Activated CD4-positive, CD25-positive, alpha-beta regulatory T cell (primary cell): ENCODE measurements at places on chromosomes 11 and 22.

- DNase-seq, result no peak
Observed at GRCh38 chr11:44338698-44339529, 29.0 kb upstream of the ALX4 start.

- DNase-seq, result no peak
Observed at GRCh38 chr11:61477126-61477525, 31.4 kb upstream of the LRRC10B start.

DNA sequence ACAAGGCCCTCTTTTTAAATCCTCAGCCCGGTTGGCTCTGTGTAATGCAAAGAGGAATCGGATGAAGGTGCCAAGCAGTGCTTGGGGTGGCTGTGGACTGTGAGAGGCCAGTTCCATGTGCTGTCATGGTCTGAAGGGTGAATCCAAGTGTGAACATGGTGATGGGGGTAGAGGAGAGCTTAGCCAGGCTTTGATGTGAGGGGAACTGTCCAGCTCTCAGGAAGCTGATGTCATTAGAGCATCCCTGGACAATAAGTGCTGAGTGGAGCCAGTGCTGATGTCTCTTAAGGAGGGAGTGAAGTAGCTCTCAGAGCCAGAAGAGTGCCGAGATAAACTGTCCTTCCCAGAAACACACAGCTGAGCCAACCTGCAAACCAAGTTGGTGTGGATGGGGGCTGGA lies 53.6 kb downstream of the NAV2 start:
- no peak for DNase-seq

- no peak for DNase-seq
Observed at GRCh38 chr11:77416357-77416756, 57.5 kb downstream of the PAK1 start.

DNA sequence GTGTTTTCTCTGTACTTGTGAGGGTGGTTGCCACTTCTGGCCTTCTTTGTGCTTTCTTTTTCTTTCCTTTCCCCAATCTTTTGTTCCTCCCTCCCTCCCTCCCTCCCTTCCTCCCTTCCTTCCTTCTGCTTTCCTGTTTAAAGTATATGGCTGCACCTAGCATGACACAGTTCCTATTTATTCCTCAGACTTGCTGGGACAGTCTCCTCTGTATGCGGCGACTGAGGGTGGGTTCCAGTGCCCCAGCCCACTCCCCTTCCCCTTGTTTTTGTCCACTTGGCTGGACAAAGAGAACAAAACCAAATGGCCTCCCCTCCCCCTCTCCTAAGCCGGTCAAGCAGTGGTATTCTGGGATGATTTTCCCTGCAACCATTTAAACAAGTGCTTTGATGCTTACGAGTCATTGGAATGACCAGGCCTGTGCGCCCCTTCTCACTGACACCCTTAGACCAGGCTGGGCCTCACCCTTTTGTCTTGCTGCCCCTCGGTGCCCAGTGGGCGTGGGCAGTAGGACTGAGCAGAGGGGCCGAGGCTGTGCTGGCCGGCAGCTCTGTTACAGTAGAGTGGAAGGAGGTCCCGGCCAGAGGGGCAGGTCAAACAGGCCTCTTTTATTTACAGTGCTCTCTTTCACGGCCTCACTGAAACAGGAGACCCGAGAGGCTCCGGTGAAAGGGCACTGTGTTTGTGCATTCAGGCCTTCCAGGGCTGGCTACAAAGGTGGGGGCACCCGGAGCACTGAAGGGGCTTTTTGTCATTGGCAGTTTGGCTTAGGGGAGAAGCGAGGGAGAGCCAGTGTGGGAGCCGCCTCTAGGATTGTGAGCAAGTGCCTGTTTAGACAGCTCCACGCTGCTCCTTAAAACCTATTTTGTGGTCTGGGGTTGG lies 32.2 kb downstream of the ZBTB16 start:
- DNase-seq, result no peak

DNA sequence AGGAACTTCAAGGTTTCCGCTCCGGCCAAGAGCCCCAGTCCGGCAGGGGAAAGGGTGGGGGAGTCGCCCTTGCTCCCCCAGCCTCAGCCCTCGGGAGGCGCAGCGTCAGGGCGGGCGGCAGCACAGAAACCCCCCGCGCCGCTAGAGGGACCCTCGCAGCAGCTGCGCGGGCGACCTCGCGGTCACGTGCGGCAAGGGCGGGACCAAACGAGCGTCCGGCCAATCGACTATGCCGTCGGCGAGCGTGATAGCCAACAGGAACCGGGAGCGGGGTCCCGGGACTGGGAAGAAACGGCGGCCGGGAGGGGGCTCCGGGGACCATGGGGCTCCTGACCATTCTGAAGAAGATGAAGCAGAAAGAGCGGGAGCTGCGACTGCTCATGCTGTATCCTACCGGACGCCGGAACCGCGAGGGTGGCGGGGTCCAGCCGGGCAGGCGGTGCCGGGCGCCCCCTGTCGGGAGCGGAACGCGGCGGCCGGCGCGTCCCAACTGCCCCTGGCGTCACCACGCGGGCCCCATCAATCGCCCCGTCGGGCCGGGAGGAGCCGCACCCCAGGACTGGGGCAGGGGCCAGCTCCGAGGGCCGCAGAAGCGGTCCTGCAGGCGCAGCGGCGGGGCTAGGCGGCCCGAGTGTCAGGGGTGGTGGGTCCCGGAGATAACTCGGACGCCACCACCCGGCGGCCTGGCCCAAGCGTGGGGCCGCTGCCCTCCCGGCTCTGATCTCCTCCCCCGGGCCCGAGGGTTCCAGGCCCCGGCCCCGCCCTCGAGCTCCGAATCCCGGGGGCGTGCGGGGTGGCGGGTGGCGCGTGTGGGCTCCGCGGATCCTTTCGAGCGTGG lies at the start of gene ARL2:
ARL2 (plus strand) TSS at position 273 of the 838 bp plus-strand sequence; CDS start at position 321, 48 bp downstream.
- DNase-seq, result peak; percentile 76

DNA sequence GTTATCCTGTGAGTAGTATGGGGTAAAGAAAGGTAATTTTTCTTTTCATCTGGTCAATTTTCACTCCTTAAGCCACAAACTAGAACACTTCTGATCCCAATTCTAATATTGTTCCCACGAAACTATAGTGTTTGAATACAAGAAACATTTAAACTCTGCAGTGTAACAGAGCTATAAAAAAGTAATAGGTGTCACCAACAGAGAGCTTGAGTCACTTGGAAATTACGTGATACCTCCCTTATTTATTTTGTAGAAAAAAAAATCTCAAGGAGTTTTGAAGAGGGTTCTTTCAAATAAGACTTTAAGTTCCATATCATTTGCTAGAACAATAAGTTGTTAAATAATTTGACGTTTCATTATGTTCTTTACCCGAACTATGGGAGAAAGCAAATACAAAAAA lies 959.4 kb downstream of the JRKL start:
- DNase-seq, result no peak

DNA sequence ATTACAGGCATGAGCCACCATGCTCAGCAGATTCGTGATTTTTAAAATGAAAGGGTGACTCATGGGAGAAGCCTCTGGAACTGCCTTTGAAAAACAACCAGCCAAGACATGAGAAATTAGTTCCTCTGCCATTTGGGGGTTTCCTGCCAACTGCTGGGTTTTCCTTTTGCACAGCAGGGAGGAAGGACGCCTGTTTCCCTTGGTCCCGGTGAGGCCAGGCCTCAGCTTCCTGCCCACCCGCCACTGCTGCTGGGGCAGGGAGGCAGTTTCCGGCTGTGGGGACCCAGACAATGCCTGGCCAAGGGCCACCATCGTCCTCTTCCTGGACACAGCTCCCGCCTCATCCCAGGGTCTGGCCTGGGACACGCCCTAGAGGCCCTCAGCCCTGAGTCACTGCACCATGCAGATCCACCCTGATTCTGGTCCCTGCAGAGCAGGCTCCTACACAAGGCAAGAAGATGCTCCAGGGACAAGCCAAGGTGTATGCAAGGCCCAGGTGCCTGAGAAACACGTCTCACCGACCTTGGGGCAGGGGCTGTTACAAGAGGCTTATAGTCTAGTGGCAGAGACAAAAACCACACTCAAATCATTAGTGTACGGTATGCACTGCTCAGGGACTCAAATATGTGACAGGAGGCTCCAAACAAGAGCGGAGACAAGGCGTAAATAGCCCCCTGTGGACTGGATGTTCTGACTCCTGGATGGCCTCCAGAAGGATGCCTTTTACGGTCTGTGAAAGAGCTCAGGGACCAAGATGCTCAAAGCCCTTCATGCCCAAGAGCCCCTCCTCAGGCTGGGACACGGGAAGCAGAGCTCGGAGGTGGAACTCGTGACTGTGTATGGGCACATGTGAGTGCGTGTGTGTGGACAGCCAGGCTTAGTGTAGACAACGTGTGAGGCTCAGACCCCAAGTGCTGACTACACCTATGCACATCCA lies 10.0 kb downstream of the PPM1F start:
- DNase-seq, result no peak

DNA sequence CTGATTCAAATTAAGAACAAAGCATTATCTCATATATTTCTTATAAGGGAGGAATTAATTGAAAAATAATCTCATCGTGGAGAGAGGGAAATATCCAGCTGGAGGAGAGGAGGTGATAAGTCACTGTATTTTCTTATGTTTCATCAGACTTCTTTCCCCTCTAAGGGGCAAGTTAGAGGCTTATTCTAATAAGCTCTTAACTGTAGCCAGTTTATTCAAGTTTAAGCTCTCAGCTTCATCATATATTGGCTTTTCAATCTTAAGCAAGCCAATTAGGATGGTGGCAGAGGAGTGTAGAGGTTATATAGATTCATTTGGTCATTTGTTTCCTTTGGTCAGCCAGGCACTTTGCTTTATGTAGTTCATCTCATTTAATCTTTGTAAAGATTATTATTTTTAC lies 256.7 kb downstream of the GRM5 start:
- no peak for DNase-seq

DNA sequence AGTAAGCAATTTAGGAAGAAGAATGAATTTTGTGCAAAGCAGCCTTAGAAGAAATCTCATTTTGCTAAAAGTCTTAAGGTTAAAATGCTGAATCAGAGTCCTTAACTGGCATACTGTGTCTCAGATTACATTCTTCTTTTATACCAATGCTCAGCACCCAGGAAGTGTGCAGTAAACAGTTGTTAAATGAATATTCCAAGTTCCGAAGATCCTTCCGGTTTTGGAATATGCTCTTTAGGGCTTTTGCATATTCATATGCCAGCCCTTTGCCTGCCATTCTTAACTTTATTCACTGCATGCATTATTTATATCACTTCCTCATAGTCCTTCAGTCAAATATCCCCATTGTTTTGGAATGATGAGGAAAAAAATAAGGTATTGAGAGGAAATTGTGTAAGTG lies 242.0 kb downstream of the DDX10 start:
- no peak for DNase-seq

DNA sequence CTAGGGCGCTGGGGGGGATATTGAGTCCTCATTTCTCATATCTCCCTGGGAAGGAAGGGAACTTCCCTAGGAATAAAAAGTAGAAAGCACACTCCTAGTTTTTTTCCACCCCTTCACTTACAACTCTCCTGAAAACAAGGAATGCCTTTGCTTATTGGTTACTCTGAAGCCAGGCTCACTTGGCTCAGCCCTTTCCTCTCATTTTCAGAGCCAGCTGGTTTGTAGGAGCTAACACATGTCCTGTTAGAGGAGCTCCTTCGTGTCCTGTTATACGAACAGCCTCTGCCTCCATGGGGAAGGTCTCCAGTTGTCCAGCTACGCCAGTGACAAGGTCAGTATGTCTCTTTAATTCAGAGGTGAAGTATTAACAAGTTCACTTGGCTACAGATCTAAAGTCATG lies 17.6 kb downstream of the ALKBH8 start:
- no peak for DNase-seq

GRCh38 chr22:40819599-40820140 lies 524 bp upstream of the SLC25A17 start:
- no peak for DNase-seq

GRCh38 chr22:29197096-29197495 lies 8.6 kb upstream of the EMID1 start:
- no peak for DNase-seq

GRCh38 chr11:1913271-1914060 lies 6.0 kb upstream of the TNNT3 start:
- no peak for DNase-seq

DNA sequence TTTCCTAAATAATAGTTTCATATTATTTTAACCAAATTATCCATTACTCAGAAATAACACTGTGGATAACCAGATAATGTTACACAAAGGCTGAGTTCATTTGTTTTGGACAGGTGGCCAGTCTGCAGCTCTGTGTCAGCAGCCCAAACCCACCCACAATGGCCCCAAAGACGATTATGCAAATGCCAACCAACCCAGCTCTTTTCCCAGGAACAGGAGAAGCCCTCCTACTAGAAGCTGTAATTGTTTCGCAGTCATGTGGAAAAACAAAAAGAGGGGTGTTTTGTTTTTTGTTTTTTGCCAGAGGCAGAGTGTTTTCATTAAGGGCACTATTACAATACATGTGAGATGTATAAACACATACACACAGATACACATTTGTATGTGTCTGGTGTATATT lies 102.1 kb downstream of the FCHSD2 start:
- no peak for DNase-seq

GRCh38 chr22:20218987-20219386 lies 49.1 kb downstream of the RTN4R start:
- no peak for DNase-seq

- no peak for DNase-seq
Observed at GRCh38 chr11:130721736-130722135, 194.5 kb downstream of the SNX19 start.

DNA sequence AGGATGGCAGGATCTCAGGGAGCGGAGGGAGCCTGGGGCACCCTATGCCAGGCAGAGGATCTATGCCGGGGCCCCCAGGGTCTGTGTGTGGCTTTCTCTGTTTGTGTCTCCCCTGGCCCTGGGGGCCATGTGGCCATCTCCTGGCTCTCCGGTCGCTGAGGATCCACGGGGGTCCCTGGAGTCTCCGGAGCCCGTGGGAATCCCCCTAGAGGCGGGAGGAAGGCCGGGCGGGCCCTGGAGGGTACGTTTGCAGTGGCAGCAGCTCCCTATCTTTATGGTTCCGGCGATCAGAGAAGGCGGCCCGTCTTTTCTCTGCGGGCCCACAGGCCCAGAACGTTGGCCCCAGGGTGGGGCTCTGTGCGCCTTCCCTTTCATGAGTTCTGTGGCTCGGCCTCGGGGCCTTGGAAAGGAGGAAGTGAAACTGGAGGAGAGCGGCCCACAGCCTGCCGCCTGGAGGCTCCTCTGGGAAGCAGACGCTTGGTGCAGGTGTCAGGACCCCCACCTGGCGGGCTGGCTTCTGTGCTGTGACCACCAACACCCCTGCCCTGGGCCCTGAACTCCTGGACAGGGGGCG lies 82.1 kb downstream of the KCNQ1 start:
- DNase-seq, result no peak

- no peak for DNase-seq
Observed at GRCh38 chr11:62069986-62070919, 53.6 kb upstream of the INCENP start.

GRCh38 chr22:36840106-36840505 lies 20.7 kb upstream of the NCF4 start:
- no peak for DNase-seq

GRCh38 chr22:19569276-19569640 lies 45.0 kb upstream of the CLDN5 start:
- DNase-seq, result no peak
